ENCODE measurements at places on chromosomes 3 and 15.

GRCh38 chr15:51842852-51843737, 13.6 kb downstream of the TMOD3 start:
- peak; percentile 49 for DNase-seq

DNA sequence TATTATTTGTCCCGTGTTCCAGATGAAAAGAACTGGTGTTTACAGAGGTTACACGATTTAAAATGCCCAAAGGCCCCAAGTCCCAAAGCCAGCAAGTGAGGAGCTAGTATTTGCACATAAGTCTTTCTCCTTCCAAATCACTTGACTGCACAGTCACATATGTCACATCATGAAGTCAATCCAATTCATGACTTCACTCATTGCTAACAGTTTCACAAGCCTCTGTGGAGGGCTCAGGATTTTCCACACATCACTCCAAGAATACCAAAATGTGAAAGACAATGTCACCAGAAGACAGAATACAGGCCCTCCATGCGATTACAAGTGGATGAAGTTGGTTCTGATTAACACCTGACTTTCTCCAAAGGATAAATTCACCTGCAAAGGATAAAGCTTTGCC, 283.1 kb upstream of the UBE2E2 start:
- DNase-seq, result no peak

DNA sequence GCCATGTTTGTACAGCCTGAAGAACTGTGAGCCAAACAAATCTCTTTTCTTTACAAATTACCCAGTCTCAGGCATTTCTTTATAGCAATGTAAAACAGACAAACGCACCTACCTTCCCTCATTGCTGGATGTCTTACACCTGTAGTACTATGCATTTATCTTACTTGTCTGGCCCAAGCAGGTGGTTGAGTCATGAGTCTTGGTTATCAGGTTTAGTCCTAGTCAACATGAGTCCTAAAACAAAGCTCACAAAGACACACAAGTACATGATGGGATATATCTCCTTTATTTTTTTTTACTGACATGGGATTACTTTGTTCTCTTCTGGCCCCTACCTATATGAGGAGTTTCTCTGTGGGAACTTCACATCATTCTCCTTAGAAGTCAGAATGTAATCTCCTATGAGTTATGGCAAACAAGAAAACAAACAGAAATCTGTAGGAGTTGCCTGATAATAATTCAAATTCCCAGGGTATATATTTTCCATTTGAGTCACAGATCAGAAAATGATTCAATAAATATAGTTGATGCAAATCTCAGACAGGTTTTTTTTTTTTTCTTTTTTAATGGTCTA, 33.6 kb upstream of the PLSCR2 start:
- no peak for DNase-seq

- no peak for DNase-seq
Observed at GRCh38 chr15:63332367-63333124, 49.1 kb downstream of the CA12 start.

GRCh38 chr3:81581966-81582599, 179.4 kb downstream of the GBE1 start:
- DNase-seq, result peak; percentile 27

DNA sequence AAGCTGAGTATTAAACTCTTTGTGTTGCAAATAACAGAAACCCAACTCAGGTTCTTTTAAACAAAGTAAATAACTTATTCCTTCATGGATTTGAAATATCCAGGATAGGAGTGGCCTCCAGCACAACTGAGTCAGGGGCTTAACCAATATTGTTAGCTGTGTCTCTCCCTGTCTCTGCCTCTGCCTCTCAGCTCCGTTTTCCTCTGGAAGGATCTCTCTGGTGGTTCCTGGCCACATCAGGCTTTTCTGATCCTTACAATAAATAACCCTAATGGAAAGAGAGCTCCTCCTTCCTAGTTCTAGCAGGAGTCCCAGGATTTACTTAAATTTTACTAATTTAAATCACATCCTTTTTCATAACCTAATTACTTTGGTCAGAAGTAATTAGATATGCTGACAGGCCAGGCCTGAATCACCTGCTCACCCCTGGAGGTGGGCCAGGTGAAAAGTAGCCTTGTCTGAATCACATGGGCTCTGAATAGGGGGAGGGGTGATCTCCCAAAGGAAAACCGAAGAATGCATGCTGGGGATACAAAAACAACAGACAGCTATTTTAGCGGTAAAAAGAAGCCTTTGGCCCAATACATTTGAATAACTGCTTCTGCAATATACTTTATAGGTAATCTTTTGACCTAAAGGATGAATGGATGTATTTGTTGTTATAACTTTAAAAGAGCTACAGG, 75.4 kb downstream of the REC114 start:
- no peak for DNase-seq

GRCh38 chr3:78857494-78858111, 910.2 kb downstream of the ROBO1 start:
- DNase-seq, result no peak

DNA sequence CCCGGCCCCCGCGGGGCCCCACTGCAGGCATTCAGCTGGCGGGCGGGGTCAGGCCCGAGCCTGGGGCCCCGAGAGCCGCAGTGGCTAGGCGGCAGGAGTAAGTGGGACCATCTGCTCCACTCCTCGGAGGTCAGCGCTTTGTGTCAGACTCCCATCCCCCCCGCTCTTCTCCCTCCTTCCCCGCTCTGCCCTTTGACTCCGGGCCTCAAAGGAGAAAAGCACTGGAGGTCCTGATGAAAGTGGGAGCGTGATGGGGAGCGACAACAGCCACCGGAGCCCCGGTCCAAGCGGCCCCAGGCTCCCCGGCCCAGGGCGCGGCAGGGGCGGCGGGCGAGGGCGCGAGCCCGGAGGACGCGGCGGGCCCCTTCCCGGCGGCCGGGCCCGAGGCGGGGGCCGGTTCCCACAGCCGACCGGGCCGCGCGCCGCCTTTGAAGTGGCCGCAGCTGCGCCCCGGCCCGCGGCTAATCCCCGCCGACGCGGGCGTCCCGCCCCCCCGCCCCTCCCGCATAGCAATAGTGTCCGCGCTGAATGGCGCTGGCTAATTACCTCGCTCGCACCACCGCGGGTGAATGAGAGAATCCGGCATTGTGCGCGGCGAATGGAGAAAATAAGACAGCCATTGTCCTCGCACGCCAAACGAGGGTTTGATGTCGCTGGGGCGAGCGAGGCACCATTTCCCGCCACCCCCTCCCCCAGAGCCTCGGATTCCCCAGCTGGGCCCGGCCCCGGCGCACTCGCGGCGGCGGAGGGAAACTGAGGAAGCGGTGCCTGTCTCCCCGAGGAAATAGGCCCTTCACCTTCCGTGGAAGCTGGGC, 22.4 kb downstream of the IGDCC3 start:
- no peak for DNase-seq

- no peak for DNase-seq
Observed at GRCh38 chr15:92306663-92307062, 87.0 kb upstream of the ST8SIA2 start.

- no peak for DNase-seq
Observed at GRCh38 chr3:130950641-130951040, 56.8 kb downstream of the ATP2C1 start.

GRCh38 chr15:60328852-60329443, 68.8 kb downstream of the ANXA2 start:
- DNase-seq, result peak; percentile 39

DNA sequence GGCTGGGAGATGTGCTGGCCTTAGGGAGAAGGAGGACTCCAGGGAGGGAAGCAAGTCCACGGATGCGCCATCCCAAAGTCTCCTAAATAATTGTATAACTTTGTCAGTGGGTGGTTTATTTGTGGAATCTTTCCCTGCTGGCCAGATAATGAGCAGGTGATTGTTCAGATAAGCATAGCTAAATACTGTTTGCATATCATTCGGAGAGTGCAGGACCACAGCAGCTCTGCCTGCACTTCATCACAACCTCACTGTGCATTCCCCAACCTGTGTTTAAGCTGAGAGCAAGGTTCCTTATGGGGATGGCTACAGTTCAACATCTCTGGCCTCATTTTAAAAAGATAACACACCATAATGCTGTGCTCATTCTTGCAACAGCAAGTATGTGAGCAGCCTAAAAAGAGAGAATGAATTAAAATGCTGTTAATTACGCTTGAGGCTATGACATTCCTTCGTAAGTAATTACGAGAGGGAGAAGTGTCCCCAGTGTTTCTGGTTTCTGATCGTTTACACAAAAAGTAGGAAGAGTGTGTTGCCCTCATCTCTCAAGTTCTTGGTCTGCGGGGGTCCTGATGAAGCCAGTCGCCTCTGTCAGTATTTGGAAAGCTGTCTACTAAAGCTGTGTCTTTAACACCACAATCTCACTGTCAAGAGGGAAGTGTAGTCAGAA, 272.0 kb upstream of the RORA start:
- DNase-seq, result no peak

GRCh38 chr15:40029979-40030893, 8.7 kb downstream of the SRP14 start:
- DNase-seq, result no peak

DNA sequence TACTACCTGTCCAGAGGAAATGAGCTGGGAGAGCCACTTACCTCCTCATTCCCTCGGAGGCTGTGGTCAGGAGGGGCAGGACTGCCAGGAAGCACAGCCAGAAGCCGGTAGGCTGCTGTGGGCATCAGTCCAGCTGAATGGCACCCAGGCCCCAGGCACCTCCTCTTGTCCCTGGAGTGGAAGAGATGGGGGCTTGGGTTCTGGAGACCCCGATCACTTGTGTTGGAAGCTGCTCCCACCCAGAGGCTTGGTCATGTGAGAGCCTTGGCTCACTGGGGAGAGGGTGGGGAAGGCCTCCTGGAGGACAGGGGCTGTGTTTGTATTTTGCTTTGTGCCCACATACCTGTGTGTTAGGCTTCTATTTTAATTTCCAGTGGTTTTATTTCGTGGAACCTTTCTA, 261.9 kb downstream of the GABRG3 start:
- DNase-seq, result no peak

- no peak for DNase-seq
Observed at GRCh38 chr3:27696906-27697305, 25.2 kb downstream of the EOMES start.
